Natural killer cell (primary cell): ENCODE measurements at places on chromosomes 2 and 18. TPM values are rescaled to one million over a fixed set of nuclear protein-coding genes. Genes with fewer than 3 reads are reported as not detected.

- DNase-seq = no peak
Measured at GRCh38 chr2:227796045-227796711, 17.5 kb upstream of the CCL20 start.

GRCh38 chr2:120436460-120436739, 90.5 kb downstream of the INHBB start:
- DNase-seq = no peak

DNA sequence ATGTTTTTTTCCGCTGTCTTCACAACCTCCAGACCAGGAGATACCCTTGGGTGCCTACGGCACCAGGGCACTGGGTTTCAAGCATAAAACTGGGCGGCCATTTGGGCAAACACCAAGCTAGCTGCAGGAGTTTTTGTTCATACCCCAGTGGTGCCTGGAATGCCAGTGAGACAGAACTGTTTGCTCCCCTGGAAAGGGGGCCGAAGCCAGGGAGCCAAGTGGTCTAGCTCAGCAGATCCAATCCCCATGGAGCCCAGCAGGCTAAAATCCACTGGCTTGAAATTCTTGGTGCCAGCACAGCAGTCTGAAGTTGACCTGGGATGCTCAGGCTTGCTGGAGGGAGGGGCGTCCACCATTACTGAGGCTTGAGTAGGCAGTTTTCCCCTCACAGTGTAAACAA, 265.3 kb upstream of the ZEB2 start:
- DNase-seq = no peak

GRCh38 chr18:7325126-7325430, 94.2 kb downstream of the LRRC30 start:
- no peak for DNase-seq

DNA sequence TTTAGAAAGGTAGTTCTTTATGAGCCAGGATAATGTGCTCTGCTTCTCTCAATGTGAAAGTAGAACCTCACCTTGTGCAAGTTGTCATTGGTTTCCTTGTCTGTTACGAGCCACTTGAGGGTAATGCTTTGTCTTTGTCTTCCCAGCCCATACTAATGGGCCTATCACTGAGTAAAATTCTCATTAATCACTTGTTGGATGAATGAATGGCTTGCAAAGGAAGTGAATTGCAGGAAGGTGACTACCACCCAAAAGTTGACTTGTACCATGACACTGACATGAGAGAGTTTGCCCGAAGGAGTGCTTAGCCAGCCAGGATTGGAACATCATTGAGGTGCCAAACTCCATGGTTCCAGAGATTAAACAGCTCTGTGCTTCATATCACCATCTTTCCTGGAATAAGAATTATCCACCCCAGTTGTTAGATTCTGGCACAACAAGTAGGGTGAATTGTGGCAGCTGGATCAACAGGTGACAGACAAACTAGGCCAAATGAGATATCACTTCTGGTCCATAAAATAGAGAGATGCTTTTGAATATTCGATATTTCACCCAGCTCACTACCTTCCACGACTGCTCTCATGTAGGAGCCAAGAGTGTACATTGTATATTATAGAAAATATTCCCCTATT, 20.5 kb upstream of the CD28 start:
- no peak for DNase-seq

NOSTRIN gene
- total RNA-seq = not detected

RBMS1 gene
- total RNA-seq = 132 TPM
